Choroid plexus epithelial cell (primary cell): ENCODE measurements at places on chromosomes 4 and X.

GRCh38 chr4:127047930-127048329, 584.8 kb upstream of the INTU start:
- DNase-seq, result no peak

DNA sequence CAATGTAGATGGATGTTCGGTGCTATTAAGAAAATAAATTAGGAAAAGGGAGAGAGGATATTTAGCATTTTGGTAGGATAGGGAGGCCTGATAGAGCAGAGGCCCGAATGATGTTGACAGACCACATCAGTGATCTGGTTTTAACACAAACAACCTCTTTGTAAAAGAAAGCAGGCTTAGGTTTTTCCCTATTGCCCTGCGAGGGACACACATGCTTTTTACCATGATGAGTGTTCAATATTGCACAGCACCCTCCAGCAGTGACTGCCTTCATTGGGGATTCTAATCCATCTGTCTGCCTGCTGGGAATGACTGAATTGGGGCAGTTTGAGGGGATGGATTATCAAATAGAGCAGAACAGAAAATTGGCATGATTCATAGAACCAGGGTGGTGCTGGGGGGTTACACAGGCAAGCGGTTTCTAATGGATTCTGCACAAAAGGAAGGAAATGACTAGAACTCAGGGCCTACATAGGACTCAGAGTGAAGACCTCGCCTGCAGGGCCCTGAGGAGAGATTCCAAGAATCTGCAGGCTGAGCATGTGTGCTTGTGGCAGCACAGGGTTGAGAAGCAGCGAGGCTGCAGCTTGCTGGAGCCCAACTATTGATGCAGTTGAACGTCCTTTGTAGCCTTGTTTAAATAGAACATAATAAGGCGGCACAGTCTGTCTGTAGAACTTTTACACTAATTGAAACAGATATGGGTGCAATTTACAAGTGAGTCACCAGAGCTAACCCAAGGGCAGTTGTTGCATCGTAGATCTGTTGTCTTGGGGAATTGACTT, 58.0 kb downstream of the RHOH start:
- DNase-seq, result peak; percentile 70

GRCh38 chr4:15648600-15648999, 6.6 kb downstream of the FBXL5 start:
- DNase-seq, result no peak

GRCh38 chrX:30795981-30796958, 92.8 kb downstream of the TAB3 start:
- DNase-seq, result no peak

- DNase-seq, result peak; percentile 22
Measured at GRCh38 chrX:149129767-149130166, 375.3 kb downstream of the IDS start.

DNA sequence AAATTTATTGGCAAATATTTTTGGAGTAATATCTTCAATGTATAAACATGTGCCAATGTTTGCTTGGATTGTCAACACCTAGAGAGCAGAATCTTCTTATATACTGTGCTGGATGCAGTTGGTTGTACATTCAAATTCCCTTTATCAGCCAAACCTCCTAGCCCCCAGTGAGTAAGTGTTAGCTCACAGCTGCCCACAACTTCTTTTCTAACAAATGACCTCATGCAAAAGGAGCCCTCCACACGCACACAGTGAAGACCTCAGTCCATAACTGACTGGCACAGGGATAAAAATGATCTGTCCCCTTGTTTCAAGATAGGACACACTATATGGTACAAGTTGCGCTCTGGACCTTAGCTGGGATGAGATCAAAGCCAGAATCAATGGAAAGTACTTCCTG, 458.0 kb upstream of the NWD2 start:
- DNase-seq, result no peak

- no peak for DNase-seq
Measured at GRCh38 chr4:111579767-111580166, 565.5 kb upstream of the FAM241A start.

DNA sequence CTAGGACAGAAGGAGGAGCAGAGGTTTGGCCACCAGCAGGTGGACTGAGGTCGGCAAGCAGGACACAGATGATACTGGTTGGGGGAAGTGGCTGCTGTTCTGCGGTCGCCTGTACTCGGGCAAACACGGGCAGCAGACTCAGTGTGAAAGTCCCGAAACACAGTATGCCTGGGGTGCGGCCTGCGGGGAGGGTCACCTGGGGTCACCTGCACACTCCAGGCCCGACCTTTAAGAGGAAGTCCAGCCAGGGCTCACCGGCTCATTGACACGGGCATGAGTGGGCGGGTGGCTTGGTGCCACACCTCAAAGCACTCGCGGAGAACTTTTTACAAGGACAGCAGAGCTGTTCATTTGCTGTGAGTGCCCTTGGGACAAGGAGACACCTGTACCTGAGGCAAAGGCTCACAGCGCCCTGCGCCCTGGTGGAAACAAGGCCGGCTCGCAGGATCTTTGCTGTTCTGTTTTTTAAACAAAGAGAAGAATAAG, 71.5 kb upstream of the MXD4 start:
- DNase-seq, result no peak

GRCh38 chr4:183674153-183674552, 15.1 kb downstream of the TRAPPC11 start:
- no peak for DNase-seq

- no peak for DNase-seq
Measured at GRCh38 chr4:175776217-175776616, 35.8 kb downstream of the GPM6A start.

DNA sequence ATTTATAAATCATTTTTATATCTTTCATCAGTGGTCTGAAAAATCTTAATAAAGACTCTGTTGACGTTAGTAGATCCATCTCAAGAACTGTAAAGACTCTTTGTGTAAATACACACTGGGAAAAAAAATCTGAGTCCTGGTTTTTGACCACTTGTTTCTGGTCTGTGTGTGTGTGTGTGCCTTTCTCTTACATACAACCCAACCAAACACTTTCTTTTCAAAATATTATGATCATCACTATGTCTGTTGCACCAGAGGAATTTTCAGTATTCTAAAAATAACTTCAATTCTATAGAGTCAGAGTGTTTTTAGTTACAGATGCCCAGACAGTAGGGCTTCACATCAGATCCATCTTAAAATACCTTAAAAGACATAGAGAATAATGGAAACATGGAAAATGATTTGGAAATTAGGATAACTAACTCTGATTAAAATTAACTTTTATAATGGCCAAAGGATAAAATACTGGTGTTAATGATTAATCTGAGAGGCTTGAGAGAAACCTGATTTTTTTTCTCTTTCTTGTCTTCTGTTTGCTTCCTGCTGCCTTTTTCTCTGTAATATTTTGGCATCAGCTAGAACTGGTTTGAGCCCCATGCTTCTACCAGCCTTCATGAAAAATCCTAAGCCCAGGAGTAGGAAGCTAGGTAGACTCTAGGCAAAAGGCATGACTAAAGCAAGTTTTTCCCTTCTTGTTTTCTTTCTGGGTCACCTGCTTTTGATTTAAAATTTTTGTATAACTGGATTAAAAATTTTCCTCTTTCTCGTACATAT, 99.7 kb downstream of the ATXN3L start:
- peak; percentile 76 for DNase-seq

- DNase-seq, result no peak
Measured at GRCh38 chr4:15526924-15527592, 57.4 kb downstream of the CC2D2A start.

DNA sequence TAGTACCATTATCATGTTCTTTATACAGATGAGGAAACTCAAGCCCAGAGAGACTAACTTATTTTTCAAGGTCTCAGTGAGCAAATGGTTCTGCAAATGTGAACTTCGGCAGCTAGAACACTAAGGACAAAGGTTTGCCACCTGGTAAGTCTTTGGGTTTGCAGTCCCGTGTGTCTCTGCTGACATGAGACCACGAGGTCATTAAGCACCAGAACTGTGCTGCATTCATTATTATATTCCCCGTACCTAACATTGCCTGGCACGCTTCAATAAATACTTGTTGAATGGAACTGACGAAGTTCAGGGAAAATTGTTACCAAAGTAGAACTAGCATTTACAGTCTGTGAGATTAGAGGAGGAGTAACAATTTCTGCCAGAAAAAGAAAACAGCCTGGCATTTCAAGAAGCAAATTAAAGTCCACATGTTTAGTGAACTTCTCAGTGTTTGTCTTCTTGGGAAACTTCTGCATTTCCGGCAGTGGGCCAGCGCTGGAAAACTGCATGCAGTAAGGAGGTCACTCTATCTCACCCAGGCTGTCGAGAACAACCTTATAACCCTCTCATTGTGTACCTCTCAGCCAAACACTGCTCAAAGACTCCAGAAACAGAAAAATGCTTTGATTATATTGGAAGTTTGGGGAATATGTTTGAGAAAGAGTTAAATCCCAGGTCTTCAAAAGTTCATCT, 67.4 kb upstream of the CPEB2 start:
- DNase-seq, result no peak

GRCh38 chr4:101689220-101689619, 101.3 kb upstream of the BANK1 start:
- DNase-seq, result no peak

DNA sequence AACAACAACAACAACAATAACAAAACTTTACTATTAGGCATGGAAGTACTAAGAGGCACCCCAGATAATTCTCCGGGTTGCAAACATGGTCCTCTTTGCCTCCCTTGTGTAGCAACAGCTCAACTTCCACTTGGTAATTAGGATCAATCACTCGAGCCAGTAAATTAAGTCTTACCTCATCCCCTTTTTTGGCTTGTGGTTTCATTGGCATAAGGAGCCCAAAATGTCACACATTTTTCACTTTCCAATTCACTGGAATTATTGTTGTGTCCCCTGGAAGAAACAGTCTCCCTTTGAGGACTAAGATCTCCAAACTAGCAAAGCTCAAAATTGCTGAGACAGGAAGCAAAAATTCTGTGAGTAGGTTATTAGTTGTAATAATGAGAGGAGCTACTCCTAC, 49.2 kb upstream of the HSD17B10 start:
- DNase-seq, result no peak

- no peak for DNase-seq
Measured at GRCh38 chr4:38559374-38559773, 104.6 kb upstream of the KLF3 start.

DNA sequence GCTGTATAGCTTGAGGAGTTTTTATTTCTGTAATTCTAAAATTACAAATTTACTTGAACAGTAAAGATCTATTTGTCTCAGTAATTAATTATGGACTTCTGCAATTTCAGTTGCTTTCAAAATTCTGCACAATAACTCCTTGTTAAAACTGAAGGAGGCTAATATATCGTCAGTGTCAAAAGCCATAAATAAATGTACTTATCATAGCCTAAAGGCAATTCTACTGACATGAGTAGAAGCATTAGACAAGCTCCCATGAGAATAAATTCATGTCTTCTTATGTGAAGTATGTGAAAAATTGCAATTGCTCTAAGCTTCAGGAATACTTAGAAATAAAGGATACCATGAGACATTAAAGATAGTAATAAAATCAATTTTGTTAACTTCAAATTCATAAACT, 381.2 kb upstream of the PCDH10 start:
- DNase-seq, result no peak

DNA sequence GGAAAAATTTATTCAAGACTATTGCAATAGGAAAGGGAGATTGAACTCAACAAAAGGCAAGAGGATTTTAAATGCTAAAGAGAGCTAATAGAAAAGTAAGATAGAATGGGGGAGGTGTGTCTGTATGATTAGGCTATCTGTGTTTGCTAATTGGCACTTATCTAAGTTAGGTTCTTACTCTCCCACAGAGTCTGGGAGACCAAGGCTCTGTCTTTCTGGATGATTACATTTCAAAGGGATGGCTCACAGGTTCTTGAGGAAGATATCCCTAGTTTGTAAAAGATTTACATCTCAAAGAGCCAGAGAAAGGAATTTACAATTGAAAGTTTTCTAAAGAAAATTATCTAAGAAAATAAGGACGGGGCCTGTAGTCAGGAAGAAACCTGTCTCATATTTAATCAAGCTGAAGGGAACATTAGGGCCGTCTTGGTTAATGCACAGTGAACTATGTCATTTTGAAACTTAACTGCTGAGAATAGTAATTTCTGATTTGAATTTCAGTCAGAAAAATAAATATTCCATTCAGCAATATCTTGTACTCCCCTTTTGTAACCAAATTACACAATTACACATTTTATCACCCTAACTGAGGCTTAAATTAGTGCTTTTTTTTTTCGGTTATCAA, 75.8 kb downstream of the MAGEB10 start:
- DNase-seq, result no peak

GRCh38 chr4:123632693-123633030, 236.1 kb downstream of the SPRY1 start:
- DNase-seq, result no peak

DNA sequence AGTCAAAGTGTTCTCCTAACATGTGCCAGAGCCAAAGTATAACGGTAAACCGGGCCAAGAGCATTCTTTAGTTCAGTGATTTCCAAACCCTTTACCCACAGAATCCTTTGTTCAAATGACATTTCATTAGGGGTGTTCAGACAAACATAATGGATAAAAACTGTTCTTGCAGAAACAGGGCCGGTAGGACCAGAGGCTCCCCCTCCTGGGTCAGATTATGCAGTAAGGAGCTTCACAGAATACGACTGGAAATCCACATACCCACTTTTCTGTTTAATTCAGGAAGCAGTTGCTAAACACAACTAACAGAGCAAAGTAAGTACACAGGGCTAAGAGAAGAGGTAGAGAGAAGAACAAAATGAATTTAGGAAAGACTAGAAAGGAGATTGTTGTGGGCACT, 46.6 kb upstream of the TMEM184C start:
- peak; percentile 73 for DNase-seq

DNA sequence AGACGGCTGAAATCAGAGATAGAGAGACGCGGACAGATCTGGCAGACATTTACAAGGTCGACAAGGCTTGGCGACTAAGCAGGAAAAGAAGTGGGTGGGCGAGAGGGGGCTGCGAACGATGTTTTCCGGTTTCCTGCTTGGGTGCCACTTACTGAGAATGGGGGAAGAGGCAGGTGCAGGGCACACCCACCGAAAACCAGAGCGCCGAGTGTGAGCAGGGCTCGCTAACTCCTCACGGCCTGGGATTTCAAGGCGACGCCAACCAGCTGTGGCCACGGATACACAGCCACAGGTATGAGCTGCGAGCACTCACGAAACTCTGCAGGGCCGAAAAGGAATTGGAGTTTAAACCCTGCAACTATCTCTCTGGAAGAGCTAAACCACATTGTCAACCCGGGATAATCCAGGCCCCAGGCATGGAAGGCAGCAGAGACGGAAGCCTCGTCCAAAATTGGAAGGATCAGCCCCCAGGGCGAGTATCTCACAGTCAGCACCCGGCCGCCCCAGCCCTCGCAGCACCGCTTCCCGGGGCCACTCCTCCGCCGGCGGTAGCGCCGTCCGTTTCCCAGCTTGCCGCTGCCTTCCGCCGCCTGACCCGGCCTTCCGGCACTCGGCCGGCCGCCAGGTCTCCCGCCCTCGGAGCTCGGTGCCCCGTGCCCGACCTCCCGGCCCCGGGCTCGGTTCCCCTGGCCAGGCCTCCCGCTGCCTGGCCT, 778 bp downstream of the CASP3 start:
- peak; percentile 47 for DNase-seq

GRCh38 chr4:147901916-147902315, 170.0 kb downstream of the ARHGAP10 start:
- no peak for DNase-seq

GRCh38 chr4:63526251-63526650, 883.0 kb downstream of the TECRL start:
- DNase-seq, result no peak
